CD4-positive, alpha-beta T cell treated with Interferon gamma for 1 hour (primary cell): ENCODE measurements at places on chromosomes 3 and 15.

- no peak for DNase-seq
Measured at GRCh38 chr15:74504418-74504817, 36.6 kb upstream of the ARID3B start.

GRCh38 chr3:172057059-172057458 is 17.7 kb downstream of the FNDC3B start:
- DNase-seq = no peak

- DNase-seq = no peak
Measured at GRCh38 chr3:24288496-24289236, 206.0 kb downstream of the THRB start.

- no peak for DNase-seq
Measured at GRCh38 chr3:82308755-82309154, 547.3 kb upstream of the GBE1 start.

GRCh38 chr3:14235003-14235911 is 56.6 kb downstream of the LSM3 start:
- no peak for DNase-seq

DNA sequence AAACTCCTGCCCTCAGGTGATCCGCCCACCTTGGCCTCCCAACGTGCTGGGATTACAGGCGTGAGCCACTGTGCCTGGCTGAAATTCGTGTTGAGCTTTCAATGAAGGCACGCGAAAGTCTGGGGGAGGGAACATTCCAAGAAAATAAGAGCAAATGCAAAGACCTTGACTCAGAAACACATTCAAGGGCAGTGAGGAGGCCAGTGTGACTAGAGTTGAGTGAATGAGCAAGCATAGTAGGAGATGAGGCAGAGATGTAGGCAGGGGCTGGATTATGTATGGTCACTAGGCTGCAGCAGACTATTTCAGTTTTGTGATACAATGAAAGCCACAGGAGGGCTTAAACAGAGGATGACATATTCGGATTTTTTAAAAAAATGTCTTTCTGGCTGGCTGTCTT is 67.0 kb downstream of the SCN11A start:
- no peak for DNase-seq

DNA sequence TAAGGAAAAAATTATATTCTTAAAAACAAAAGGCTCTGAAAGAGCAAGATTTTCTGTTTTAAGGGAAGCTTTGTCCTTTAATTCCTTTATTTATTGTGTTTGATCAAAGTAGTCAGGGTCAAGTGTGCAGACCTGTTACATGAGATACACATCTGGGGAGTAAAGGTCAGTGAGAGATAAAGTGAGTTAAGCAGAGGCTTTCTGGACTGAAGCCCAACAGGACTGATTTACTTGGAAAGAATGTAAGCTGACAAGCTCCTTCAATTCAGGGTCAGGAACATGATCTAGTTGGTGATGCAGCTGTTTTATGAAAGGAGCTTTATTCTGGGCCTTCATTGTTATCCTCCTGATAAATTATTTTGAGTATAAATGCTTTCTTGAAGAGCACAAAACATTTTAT is 20.7 kb upstream of the OTOL1 start:
- no peak for DNase-seq

DNA sequence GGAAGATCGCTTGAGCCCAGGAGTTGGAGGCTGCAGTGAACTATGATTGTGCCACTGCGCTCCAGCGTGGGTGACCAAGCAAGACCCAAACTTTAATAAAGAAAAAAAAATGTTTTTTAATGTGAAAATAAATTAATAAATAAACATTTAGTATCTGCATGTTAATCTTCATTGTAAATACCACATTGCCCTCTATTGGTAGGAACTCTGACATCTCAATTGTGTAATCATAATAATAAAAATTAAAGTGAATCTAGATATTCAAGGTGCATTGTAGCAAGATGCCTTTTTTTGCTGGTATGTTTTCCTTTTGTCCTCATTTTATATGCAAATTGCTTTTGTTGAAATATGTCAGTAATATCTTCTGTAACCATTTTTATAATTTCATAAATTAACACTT is 95.0 kb upstream of the LIMD1 start:
- no peak for DNase-seq

GRCh38 chr3:66154444-66154861 is 66.3 kb upstream of the SLC25A26 start:
- DNase-seq = no peak

GRCh38 chr3:189588070-189588469 is 43.1 kb upstream of the TP63 start:
- DNase-seq = no peak

DNA sequence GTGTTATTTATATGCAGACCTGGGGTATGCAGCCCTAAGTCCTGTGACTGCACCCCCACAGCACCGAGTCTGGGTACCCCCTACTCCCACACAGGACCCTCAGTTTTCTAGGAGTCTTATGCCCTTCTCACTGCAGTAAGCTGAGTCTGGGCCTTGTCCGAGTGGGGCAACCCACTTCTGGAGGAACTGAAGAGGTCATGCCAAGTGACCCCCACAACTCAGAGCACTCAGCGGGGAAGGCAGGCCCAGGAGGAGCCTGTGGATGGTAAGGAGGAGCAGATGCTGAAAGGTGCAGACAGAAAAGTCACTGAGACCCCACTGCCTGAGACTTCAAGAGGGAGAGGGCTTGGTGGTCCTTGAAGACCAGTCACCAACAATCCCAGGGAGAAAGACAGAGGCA is 56.1 kb upstream of the FGD5 start:
- no peak for DNase-seq

- DNase-seq = no peak
Measured at GRCh38 chr15:56356616-56357015, 8.6 kb upstream of the TEX9 start.

GRCh38 chr3:54322354-54322753 is 200.0 kb downstream of the CACNA2D3 start:
- no peak for DNase-seq

DNA sequence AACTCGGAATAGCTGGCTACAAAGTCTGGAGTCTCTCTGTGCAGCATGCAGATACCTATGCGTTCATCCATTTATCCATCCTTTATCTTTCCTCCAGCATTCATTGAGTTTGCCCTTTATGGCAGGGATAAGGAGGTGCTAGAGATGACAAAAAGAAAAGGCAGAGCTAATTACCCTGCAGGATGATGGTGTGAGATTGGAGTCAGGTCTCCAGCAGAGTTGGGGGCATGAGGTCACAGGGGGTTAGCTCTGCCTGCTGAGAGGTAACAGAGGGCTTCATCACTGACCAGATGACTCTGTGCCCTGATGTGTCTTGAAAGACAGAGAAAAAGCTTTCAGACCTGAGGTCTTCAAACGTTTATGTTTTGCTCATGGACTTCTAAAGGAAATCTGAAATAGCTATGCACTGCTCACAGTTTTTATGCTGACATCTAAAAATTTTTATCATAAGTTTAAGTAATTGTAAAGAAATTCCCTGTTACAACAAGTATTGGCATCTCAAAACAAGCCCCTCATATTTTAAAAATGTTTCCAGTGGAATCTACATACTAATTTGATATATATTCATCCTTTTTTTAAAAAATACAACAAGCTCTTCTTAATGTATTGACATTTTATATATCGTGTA is 132.3 kb upstream of the ANKRD28 start:
- DNase-seq = no peak

DNA sequence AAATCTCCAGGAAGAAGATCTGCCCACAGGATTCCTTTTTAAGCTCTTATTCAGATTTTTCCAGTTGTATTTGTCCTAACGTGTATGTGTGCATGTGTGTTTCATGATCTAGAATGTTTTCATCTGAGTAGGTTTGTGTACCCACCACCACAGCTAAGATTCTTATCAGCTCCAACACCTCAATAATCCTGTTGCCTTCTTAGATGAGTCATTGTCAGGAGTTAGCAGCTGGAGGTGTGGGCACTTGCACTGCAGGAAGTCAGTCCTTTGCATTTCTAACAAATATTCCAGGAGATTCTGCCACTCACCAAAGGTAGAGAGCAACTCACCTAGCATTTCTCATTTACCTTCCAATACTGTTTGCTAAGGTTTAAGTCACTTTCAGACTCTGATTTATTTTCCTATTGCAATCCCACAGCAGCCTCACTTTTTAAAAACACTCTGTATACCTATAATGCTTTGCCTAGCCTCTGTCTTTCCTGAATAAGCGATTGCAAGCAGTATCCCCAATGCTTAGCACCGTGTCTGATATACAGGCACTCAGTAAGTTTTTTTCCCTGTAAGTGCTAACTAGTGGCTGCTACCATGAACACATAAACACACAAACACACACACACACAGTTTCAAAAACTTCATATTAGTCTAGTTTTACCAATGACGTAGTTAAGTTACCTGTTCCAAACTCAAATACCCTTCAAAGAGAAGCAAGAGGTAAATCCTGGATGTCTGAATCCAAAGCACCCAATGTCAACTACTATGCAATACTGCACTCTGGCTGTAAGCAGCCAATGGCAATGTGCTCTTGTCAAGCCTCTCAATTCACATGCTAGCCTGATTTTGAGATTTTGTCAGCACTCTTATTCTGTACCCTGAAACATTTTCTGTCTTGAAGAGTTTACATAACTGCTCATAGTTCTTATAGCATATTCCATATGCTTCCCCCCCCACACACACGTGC is 713.5 kb upstream of the LMCD1 start:
- no peak for DNase-seq

- DNase-seq = no peak
Measured at GRCh38 chr3:82567029-82567600, 805.7 kb upstream of the GBE1 start.

DNA sequence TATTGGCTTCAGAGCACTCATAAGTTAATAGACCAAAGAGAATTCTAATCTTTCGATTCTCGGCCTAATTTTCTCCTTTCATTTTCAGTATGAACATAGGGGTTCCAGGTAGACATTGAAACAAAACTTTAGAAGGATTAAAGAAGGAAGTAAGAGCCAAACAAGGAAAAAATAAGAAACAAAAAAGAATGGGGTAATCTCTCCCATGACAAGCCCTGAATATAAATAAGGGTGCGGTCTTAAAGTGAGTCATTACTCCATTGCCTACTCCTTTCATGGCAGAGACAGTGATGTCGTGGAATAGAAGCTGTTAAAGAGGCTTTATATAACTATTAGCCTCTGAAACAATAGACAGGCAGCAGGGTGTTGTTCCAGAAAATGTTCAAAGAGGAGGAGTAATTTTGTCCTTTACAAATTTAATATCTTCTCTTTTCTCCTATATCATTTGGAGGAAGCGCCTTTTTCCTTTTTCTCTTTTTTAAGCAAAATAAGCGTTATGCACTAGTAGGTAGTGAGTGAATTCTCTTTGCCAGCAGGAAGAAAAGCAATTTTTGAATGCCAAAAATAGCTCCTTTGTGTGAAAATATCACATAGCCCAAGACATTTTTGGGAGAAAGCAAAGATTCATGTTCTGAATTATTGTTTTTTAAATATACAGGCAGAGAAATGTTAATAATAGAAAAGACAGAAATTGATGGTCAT is 607.9 kb upstream of the KCNMB2 start:
- DNase-seq = no peak

DNA sequence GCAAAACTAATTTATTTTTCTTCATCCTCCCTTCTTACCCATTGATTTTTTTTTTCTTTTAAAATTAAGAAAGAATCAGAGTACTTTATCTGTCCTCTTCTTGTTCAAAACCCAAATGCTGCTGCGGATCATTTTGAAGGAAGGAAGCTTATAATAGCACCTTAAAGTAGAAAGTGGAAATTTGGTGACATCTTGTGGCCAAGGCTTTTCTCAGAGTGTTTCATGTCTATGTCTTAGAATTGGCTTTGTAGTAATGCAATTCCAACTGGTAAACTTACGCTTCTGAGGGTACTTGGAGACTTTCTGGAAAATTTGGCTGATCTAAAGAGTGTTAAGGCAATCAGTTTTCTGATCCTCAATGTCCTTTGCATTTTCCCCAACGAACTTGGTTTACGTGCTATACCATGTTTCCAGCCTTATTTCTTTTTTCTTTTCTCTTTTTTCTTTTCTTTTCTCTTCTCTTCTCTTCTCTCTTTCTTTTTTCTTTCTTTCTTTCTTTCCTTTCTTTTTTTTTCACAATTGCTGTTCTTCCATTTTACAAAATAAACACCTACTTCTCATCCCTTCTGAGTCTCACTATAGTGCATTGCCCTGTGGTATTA is 30.7 kb downstream of the C3orf38 start:
- no peak for DNase-seq

DNA sequence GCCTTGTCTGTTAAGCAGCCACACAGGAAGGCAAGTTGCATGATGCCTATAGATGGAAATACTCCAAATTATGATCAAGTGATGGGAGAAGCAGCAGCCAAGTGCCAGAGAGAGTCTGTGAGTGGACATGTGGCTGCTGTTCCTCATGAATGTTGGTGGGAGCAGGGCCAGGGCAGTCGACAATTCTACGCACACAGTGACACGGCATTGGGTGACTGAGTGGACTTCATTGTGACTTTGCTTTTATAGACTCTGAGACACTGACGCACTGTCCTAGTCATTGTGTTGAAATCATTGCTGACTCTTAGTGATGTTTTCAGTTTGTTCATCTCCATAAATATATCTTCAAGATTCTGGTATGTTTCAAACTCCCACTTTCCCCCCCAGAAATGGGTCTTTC is 246.3 kb upstream of the SEMA6D start:
- no peak for DNase-seq

GRCh38 chr3:3189102-3189727 is 9.7 kb upstream of the CRBN start:
- no peak for DNase-seq

- no peak for DNase-seq
Measured at GRCh38 chr15:64571857-64572291, 111.5 kb downstream of the ZNF609 start.

DNA sequence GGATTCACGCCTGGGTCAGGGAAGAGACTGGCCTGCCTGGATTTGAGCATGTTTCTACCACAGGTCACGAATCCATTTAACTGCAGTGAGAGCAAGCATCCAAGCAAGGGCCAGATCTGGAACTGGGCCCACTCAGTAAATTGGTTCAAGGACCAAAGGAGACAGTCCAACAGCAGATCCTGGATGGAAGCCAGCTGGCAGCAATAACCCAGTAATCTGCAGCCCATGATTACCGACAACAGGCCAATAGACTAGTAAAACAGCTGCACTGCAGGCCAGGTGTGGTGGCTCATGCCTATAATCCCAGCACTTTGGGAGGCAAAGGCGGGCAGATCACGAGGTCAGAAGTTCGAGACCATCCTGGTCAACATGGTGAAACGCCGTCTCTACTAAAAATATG is 11.8 kb downstream of the SAMD7 start:
- no peak for DNase-seq

- DNase-seq = no peak
Measured at GRCh38 chr3:38646630-38647029, 2.9 kb downstream of the SCN5A start.

DNA sequence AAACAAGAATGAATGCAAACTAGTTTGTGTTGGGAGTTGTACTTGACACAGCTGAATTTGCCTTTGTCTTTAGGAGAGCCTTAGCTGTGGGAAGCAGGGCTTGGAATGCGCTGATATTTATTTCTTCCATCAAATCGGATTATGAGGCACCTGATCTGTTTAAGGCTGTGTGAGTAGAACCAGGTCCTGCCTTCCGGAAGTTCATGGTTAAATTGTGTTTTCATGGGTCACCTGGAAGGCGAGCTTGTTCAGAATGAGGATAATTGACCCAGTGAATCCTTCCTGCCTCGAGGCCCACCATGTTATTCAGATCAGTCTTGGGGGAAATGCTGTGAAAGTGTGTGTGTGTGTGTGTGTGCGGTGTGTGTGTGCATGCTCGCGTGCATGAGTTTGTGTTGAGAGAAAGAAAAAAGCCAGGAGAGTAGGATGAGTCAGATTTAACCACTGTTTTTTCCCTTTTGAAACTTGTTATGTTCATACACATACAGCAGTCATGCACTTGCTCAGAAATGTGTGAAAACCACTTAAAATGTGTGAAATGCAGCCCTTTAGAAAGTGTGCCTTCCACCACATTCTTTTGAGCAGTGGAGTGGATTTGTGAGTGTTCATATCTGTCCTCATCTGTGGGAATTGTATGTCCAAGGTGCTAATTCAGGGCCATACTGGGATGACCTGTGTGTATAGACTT is 36.7 kb downstream of the SMAD3 start:
- peak; percentile 37 for DNase-seq
